ENCODE measurements at places on chromosomes 2 and 18.

GRCh38 chr2:230225486-230225885 is at the start of gene SP140:
TSS of gene SP140 (plus strand) at chr2:230225736. CDS start at chr2:230225845, 109 bp downstream.
- no peak for DNase-seq

DNA sequence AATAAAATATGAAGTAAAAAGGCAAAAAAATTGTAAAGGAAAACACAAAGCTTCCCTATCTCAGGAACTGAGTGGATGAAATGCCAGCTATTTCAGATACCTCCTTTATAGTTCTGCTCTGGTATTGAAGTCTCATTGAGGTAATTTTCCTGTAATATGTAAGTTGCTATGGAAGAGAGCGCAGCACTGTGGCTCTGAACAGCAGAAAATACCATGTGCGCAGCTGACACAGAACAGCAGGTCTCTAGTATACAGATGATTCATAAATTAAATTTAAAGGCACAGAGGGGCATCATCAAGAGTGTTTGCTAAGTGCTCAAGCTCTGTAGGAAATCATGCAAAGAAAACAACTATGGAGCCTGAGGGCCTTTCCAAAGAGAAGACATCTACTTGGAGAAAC is 315.3 kb upstream of the CDH7 start:
- peak; percentile 28 for DNase-seq

- no peak for DNase-seq
Observed at GRCh38 chr18:77022556-77022955, 110.0 kb downstream of the MBP start.

- DNase-seq, result peak; percentile 81
Observed at GRCh38 chr18:46281185-46282176, 177.3 kb downstream of the HAUS1 start.

DNA sequence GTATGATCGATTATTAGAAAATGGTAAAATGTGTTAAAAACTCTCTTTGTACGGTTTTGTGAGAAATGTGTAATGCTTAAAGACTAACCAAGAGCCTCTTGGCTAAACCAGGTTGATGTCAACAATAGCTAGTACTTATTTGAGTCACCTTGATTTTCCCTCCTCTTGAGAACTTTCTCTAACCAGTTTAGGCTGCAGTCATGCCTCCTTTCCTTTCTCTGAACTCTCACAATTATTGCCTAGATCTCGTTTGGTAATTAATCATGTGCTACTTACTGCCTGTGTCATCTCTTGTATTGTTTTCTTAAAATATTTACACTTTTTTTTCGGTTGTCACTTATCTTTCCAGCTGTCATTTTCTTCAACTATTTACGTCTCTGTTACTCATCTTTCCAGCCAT is 1.1 kb upstream of the EPC2 start:
- DNase-seq, result no peak

- no peak for DNase-seq
Observed at GRCh38 chr2:144501118-144501517, 18.8 kb downstream of the ZEB2 start.

Data from umbilical cord (tissue), 2 donors.